AG20443 (cell line): ENCODE measurements at places on chromosomes 12 and 14.

GRCh38 chr14:96838449-96838848 is 41.3 kb downstream of the VRK1 start:
- no peak for DNase-seq

DNA sequence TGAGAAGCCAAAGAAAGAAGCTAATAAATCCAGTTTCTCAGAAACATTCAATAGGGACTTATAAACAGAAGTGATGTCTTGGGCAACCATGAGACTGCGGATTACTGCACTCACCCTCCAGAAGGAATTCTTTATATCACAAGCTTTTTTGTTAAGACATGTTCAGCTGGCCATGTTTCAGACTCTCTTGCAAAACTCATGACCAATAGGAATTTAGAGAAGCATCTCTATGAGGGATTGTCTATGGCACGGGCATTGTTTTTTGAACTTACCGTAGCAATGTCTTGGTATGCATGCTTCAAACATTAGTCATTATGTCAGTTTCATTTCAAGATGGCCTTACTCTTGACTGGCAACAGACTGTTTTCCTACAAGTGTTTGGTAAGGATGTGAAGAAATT is 15.5 kb upstream of the ZNF268 start:
- no peak for DNase-seq

- DNase-seq, result no peak
Measured at GRCh38 chr14:26596543-26597061, 1.2 kb downstream of the NOVA1 start.

GRCh38 chr12:10163084-10163483 is 8.8 kb downstream of the OLR1 start:
- DNase-seq, result no peak

- DNase-seq, result no peak
Measured at GRCh38 chr14:79084861-79085260, 914.7 kb downstream of the NRXN3 start.

GRCh38 chr12:91931111-91931510 is 214.5 kb downstream of the BTG1 start:
- DNase-seq, result peak; percentile 27

GRCh38 chr12:67056329-67056728 is 212.8 kb upstream of the CAND1 start:
- no peak for DNase-seq

DNA sequence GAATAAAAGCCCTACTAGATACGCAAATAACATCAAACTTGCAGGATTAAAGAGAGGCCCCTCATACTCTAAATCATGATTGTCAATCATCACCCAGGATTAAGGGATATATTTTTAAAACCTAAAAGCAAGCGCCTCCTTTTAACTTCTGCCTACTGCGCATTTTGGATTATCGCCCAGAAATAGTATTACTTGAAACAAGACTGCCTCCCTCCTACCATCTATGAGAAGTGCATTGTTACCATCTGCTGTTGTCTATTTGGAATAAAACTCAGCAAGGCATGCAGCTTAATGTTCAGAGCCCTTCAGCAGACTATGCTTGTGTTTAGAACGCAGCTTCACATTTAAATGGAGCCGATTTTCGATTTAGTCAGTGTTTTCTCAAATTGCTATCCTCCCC is 79.6 kb downstream of the EXOC5 start:
- peak; percentile 25 for DNase-seq

- DNase-seq, result peak; percentile 77
Measured at GRCh38 chr12:124732275-124733075, 131.2 kb downstream of the SCARB1 start.

DNA sequence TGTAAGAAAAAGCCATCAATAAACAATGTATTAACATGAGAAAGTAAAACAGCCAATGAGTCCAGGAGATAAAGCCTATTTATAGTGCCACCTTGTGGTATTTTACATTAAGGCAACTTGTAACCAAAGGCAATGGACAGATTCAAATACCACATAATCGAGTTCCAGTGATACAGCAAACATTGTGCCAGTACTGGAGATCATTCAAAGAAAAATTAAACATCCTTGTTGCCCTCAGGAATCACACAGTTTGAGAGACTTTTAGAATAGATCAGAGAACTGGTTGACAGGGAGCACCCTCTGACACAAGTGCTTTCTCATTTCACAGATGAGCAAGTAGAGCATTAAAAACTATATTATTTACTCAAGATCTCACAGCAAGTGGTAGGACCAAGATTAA is 98.1 kb downstream of the DDHD1 start:
- DNase-seq, result peak; percentile 54
